ENCODE measurements at places on chromosomes 12 and 14.
A peak's percentile ranks its signal among the peaks of the same experiment; 100 is the strongest.

GRCh38 chr12:116123451-116124258 is 153.8 kb downstream of the MED13L start:
- DNase-seq = peak; percentile 30

DNA sequence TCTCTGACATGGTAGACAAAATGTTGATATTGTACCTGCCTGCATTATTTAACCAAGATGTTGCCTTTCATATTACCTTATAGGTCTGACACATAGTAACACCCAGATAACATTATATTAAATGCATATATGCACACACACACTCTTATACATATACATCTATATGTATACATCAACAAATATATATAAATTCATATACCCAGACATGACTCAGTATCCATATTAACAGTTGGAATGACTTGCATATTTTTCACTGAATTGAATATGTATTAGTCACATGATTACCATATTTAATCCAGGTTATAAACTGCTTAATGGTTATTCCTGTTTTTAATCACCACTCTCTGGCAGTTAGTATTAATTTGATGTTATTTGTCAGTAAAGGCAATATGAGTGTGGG is 85.2 kb downstream of the PAX9 start:
- no peak for DNase-seq

GRCh38 chr14:22177870-22178269 is 411.2 kb downstream of the DAD1 start:
- DNase-seq = no peak

DNA sequence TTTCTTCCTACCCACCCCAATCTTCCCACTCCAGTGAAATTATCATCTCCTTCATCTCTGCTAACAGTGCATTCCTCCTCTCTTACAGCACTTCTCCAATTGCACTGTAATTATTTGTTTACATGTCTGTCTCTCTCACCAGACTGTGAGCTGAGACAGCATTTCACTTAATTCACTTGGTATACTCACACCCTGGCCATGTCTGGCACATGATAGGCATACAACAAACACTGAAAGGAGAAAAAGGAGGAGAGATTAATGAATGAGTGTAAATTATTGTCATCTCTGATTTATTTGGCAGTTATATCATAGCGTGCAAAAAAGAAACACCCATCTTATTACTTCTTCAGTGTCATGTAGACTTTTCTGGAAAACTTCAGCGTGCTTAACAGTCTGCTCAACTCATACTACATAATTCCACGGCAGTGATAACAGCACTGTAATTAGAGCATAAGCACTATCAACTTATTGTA is 452.3 kb downstream of the ADAMTS20 start:
- peak; percentile 21 for DNase-seq

GRCh38 chr12:93134175-93134890 is 205.2 kb upstream of the EEA1 start:
- no peak for DNase-seq

DNA sequence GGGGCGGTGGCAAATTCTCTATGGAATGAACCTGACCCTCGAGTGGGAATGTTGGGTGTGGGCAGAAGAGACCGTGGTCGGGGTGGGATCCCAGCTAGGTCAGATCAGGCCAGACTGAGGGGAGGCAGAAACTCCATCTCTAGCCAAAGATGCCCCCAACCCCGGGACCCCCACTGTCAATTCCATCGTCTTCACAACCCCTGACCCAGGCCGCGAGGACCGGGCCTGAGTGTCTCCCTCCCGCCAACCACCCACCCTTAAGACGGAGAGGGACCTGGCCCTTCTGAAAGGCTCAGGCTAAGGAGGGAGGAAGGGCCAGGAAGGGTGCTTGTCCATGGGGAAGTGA is 760 bp downstream of the PLEKHD1 start:
- DNase-seq = no peak

- DNase-seq = no peak
Observed at GRCh38 chr12:6615802-6616201, 8.6 kb upstream of the CHD4 start.

DNA sequence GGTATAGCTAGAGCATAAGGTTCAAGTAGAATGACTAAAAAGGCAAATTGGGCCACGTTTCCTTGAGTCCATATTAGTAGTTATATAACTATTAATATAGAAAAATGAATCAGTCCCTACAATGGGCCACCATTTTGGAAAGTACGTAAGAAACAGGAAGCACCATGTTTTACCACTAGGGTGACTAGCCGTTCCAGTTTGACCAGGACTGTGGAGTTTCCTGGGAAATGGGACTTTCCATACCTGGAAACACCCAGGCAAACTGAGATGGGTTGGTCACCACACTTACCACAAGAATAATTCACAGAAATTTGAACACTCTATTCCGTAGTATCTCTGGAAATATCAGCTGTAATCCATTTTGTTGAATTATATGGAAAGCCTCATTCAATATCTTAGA is 2.1 kb upstream of the MAGOHB start:
- no peak for DNase-seq

- no peak for DNase-seq
Observed at GRCh38 chr14:44531658-44532057, 24.6 kb upstream of the FSCB start.

DNA sequence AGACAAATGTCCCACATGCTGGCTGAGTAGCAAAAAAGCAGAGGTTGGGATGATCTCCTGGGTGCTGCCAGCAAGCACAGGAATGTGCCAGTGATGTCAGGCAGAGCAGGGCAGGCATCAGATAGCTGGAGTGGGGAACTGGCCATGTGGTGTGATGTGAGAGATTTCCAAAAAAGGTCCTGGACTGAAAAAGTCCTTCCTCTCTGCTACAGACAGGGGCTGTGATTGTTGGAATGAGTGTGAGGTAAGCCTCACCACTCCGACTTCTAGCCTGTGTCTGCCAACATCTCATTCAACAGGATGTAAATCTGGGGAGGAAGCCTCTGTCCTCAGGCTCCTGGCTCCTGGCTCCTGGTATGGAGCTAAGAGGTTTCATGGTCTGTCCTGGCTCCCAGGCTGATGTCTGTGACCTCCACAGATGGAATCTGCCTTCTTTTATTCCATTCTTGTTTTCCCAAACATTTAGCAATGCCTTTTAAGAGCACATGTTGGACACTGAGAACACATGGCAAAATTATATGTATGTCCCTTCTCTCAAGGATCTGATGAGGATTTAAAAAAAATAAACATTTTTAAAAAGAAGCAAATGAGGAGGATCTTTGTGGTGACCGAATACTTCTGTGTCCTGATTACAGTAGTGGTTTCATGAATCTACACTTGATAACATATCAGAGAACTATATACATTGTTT is 50.1 kb upstream of the STK38L start:
- no peak for DNase-seq
